Renal cortex interstitium (tissue), 15 donors: ENCODE measurements at places on chromosomes 12 and 14. TPM values are rescaled to one million over a fixed set of nuclear protein-coding genes. Genes with fewer than 3 reads are reported as not detected.

GRCh38 chr14:95659293-95659989 is 26.8 kb upstream of the TCL1B start:
- no peak for DNase-seq

- DNase-seq: no peak
Measured at GRCh38 chr12:94405413-94406116, 54.1 kb downstream of the CEP83 start.

- no peak for DNase-seq
Measured at GRCh38 chr12:57093415-57094207, 4.7 kb downstream of the NAB2 start.

The FAM222A gene
- polyA plus RNA-seq: 6.1 TPM

The ANKRD33 gene
- 0.45 TPM for polyA plus RNA-seq

The ACOT4 gene
- 3.5 TPM for polyA plus RNA-seq

GRCh38 chr12:128976120-128976738 is 123.0 kb downstream of the GLT1D1 start:
- no peak for DNase-seq

- no peak for DNase-seq
Measured at GRCh38 chr14:23829736-23830471, 123.7 kb upstream of the DHRS4 start.

The NELL2 gene
- 13.4 TPM for polyA plus RNA-seq

The PRH2 gene
- polyA plus RNA-seq: 0.56 TPM

GRCh38 chr12:2904260-2904659 is 13.6 kb downstream of the TULP3 start:
- no peak for DNase-seq

DNA sequence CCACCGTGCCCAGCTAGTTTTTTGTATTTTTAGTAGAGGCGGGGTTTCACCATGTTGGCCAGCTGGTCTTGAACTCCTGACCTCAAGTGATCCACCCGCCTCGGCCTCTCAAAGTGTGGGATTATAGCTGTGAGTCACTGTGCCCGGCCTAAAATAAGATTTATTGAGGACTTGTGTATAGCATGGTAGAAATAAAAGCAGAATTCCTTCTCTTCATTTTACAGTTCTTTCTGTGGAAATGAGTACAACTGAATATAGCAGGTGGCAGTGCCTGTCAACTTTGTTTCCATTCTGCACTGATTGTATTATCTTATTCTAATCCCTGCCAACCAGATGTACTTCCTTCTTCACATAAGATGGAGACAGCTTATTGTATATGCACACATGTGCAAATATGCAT is 41.0 kb downstream of the DIP2B start:
- no peak for DNase-seq

The FAM181A gene
- not detected for polyA plus RNA-seq

GRCh38 chr12:107894589-107894988 is 120.1 kb downstream of the ASCL4 start:
- DNase-seq: no peak
